ENCODE measurements at places on chromosomes 2 and 18. TPM values are rescaled to one million over a fixed set of nuclear protein-coding genes. Genes with fewer than 3 reads are reported as not detected.

- no peak for DNase-seq
Observed at GRCh38 chr2:32772638-32773447, 145.0 kb downstream of the TTC27 start.

DNA sequence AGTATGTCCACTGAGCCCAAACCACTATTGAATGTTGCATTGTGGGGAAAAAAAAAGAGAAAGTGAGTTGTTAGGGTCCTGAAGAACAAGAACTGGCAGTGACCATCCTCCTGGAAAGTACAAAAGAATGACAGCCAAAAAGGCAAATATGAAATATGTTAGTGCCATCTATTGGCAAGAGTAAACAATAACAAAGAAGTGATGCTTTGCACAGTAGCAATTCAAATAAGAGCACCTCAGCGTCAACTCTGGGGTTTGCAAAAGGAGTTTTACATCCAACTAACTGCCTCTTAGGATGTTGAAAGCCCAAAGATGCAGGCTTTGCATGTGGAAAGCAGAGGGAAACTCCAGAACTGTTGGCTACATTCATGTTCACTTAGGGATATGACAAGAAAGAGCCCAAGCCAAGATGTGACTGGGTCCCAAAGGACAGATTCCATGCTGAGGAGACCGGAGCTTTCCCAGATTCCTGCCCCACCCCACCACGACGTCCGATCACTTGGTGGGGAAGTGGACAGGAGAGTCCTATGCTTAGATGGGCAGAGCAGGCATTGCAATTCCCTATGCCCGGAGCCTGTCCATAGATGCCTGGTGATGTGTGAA, 15.6 kb downstream of the TRABD2A start:
- no peak for DNase-seq

DNA sequence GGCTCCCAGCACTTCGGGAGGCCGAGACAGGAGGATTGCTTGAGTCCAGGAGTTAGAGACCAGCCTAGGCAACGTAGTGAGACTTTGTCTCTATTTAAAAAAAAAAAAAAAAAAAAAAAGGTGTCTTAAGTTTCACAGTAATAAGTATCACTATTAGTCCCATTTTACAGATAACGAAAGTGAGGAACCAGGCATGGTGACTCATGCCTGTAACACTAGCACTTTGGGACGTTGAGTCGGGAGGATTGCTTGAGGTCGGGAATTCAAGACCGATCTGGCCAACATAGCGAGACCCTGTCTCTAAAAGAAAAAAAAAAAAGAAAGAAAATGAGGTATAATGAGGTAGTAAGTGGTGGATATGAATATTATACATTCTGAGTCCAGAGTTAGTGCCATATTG, 2.5 kb downstream of the KCNJ13 start:
- no peak for DNase-seq

FOXI3 gene
- total RNA-seq = not detected

All from activated T-cell treated with anti-CD3 and anti-CD28 coated beads, Interleukin-2, amount 50 U/mL, for 4 hours (primary cell).